Stimulated activated CD8-positive, alpha-beta memory T cell treated with anti-CD3 and anti-CD28 coated beads, Interleukin-15, amount 100 ng/mL, for 4 hours (primary cell): ENCODE measurements at places on chromosomes 7 and 10.

- no peak for DNase-seq
These were observed 70.0 kb upstream of the FAM13C start for GRCh38 chr10:59432207-59432900.

GRCh38 chr7:27151341-27151930 lies 947 bp downstream of the HOXA3 start:
- no peak for DNase-seq

DNA sequence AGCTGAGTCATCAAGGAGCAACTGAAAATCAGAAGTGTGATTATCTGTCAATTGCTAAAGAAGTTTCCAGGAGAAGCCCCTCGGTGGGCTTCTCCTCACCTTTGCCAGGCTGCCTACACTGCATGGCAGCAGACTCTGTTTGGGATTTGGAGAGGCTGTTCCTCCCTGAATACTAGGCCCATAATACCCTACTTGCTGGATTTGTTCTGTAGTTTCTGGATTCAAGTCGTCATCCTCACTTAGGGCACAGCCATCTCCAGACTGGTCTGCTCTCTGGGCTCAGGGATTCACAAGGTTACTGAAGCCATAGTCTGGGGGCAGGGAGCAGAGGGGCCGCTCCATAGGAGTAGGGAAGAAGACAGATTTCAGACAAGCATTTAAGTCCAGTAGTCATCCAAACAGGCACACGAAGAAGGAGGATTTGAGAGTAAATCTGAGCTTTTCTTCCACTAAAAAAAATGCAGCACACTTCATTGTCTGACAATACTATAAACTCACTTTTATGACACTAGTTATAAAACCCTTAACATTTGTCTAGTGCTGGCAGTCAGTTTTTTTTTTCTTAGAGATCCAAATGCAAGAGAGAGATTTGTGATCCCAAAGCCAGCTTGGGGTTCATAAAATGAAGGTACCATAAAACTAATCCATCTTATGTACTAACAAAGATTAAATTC lies 723.3 kb downstream of the GRID1 start:
- no peak for DNase-seq

DNA sequence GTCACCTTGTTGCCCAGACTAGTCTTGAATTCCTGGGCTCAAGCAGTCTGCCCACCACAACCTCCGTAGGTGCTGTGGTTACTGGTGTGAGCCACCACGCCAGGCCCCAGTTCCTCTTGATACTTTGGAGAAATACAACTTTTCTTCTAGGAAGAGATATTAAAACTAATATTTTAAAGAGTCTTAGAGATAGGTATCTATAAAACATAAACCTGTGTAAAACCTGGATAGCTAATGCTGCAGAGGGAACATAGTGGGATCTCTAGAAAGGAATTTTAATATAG lies 4.8 kb upstream of the GDI2 start:
- DNase-seq: no peak

DNA sequence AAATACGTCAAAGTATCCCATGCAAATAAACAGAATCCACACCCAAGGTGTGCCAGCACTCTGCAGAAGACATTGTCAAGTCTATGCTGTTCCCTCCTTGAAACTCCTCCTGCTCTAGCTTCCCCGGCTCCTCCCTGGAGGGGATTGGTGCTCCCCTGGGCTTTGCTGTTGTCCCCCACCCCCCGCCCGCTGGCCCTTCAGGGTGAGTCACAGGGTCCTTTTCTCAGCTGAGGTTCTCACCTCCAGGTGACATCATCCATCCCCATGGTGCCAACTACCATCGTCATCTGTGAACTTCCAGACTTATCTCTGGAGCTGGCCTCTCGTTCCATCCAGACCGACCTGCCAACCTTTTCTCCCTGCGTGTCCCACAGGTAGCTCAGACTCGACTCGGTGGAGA lies 77.0 kb downstream of the ITIH5 start:
- DNase-seq: no peak

- DNase-seq: no peak
These were observed 13.4 kb upstream of the ADRA2A start for GRCh38 chr10:111063471-111063870.

DNA sequence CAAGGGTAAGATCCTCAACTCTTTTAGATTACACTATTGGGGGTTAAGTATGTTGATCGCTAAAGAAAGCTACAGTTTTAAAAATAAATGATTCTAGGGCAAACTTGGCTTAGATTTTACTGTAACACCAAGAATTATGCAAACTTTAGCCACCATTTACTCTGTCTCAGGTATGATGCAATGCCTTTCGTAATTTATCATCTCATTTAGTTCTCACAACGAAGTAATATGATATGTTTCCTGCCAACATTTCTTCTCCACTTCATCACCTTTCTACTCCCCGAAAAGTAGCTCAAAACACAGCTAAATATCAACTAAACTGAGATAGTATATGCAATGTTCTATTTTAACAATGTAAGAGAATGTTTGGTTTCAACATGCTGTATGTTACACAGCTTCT lies 21.1 kb downstream of the FAM133B start:
- no peak for DNase-seq

DNA sequence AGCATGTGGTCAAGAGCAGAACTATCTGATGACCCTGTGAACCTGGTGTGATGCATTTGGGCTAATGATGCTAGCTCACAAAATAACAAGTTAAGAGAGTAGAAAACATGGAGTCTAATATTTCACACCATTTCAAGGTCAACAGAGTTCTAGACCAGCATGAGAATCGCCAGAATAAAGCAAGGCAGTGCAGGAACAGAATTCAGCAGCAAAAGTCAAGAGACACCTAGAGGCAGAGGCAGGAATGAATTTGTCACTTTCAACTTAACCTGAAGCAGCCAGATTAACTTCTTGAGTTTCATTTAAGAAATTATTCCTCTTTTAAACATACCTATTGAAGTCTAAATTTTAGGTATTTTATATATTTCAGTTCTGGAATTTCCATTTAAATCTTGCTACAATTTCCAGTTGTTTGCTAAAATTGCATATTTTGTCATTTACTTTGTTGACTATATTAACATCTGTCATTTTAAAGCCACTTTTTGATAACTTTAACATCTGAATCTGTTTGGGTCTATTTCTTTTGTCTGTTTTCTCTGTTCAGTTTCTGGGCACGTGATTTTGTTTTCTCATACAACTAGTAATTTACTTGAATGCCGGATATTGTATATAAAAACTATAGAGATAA lies 44.2 kb upstream of the PRSS58 start:
- no peak for DNase-seq

- no peak for DNase-seq
These were observed 57.3 kb upstream of the FGFR2 start for GRCh38 chr10:121655254-121656144.
